ENCODE measurements at places on chromosomes 4 and X. TPM values are rescaled to one million over a fixed set of nuclear protein-coding genes. Genes with fewer than 3 reads are reported as not detected.

DNA sequence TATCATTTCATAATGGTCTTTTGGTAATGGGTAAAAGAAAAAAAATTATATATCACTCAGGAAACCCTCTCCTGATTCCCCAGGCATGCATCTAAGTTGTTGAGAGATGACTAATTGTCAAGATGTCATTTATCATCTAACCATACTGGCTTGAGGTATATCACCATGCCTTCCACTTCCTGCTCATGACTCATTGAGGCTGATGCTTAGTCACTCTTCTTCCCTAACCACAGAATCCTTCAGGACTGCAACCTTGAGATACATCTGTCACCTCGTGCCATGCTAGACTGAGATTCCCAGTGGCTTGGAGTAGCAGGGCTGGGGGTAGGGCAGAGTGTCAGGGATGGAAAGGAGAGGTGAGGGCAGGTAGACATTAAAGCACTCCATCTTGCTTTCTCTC lies 782.5 kb upstream of the INTU start:
- no peaks in the 10 kb centered on the region for H3K36me3 ChIP-seq
- DNase-seq: no peak
- no peak overlapping the region for H3K27ac ChIP-seq
- H3K4me1 ChIP-seq: no peaks in the 10 kb centered on the region
- H3K27me3 ChIP-seq: no peaks in the 10 kb centered on the region

- H3K27me3 ChIP-seq: no peaks in the 10 kb centered on the region
- no peaks in the 10 kb centered on the region for H3K4me1 ChIP-seq
- H3K4me3 ChIP-seq: no peak overlapping the region
- no peaks in the 10 kb centered on the region for H3K36me3 ChIP-seq
Measured at GRCh38 chr4:65737672-65738071, 67.4 kb upstream of the EPHA5 start.

GRCh38 chr4:168614281-168615057 lies 117.6 kb downstream of the PALLD start:
- no peaks in the 10 kb centered on the region for H3K27me3 ChIP-seq
- no peaks in the 10 kb centered on the region for H3K36me3 ChIP-seq
- no peaks in the 10 kb centered on the region for H3K4me1 ChIP-seq
- DNase-seq: no peak
- H3K4me3 ChIP-seq: no peak overlapping the region

DNA sequence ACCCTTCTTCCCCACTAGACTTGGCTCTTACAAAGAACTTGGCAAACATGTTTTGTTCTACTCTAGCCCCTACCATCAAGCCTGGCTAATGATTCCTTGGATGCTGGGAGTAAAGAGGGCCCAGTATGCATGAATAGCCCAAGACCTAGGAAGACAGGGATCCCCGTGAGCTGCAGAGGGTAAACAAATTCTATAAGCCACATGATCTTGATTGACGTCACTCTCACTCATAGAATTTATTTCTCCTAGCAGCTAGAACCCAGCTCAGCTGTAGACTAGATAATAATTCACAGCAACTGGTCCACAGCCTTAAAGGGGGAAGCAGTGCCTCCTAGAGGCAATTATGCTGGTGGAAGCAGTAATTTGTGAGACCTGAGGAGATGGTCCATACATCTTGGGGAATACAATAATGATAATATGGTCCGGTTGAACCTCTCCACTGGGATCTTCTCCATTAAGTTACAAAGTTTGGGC lies 16.1 kb upstream of the USO1 start:
- H3K4me3 ChIP-seq: no peak overlapping the region
- no peaks in the 10 kb centered on the region for H3K36me3 ChIP-seq
- no peak overlapping the region for H3K27ac ChIP-seq
- no peaks in the 10 kb centered on the region for H3K27me3 ChIP-seq
- no peaks in the 10 kb centered on the region for H3K4me1 ChIP-seq

- H3K27ac ChIP-seq: no peak overlapping the region
- DNase-seq: no peak
- H3K27me3 ChIP-seq: peaks cover 7% of the 10 kb centered on the region
- no peak overlapping the region for H3K4me3 ChIP-seq
- no peaks in the 10 kb centered on the region for H3K4me1 ChIP-seq
Measured at GRCh38 chrX:51852096-51852495, 41.3 kb upstream of the MAGED1 start.

- no peak overlapping the region for H3K4me3 ChIP-seq
- DNase-seq: no peak
- no peak overlapping the region for H3K27ac ChIP-seq
- no peaks in the 10 kb centered on the region for H3K27me3 ChIP-seq
Measured at GRCh38 chr4:139774759-139775487, 109.3 kb downstream of the MGST2 start.

DNA sequence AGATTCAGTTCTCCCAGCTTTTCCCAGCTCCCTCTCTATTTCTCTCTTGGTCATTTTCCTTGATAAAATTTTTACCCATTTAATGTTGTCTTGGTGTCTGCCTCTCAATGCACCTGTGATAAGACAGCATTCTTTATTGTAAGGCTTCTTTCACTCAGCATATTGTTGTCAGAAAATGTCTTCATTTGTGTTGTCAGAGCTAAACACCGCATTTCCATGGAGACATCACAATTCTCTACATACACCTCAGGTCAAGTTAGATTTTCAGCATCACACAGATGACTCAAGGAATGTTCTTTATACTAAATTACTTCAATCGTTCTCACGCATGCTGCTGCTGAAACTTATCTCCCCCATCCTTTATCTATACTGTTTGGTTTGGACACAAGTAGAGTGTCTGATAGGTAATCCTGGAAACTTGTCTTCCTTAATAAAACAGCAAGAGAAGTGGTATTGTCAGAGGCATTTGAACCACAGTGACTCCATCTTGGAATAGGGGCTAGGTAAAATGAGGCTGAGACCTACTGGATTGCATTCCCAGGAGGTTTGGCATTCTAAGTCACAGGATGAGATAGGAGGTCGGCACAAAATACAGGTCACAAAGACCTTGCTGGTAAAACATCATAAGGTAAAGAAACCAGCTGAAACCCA lies 41.3 kb upstream of the EFHC2 start:
- no peaks in the 10 kb centered on the region for H3K36me3 ChIP-seq
- H3K4me3 ChIP-seq: no peak overlapping the region
- H3K27me3 ChIP-seq: peaks cover 9% of the 10 kb centered on the region

DNA sequence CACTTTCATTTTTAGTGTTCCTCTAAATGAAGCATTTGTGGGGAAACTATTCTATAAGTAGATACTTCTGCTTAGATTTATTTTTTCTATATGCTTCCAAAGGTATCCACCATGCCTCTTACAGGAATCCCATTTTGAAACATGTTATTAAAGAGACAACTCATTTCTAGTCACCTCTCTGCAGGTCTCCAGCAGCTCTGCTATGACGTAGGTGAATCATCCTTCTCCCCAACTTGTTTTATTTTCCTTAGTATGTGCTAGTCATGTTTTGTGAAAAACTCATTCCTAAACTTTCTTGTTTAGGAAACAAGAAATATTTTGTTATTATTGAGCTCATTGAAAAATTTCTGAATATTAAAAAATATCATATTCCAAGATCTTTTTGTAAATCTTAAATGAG lies 12.8 kb downstream of the CXCL8 start:
- H3K27ac ChIP-seq: no peak overlapping the region
- no peak for DNase-seq
- no peaks in the 10 kb centered on the region for H3K4me1 ChIP-seq
- no peak overlapping the region for H3K4me3 ChIP-seq

DNA sequence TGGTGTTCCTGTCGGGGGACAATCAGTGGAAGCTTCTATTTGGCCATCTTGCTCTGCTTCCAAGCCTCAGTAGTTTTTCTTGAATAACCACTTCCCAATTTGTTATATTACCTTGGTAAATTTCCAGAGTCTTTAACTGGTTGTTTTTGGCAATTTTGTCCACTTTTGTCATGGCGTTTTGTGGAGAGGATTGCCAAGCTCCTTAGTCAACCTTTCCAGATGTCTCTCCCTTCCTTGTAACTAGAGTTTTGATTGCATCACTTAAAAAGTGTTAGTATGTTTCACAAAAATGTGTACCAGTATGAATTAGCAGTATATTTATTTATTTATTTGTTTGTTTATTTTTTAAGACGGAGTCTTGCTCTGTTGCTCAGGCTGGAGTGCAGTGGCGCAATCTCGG lies 15.8 kb upstream of the UXT start:
- no peak for DNase-seq
- H3K27ac ChIP-seq: no peak overlapping the region
- H3K27me3 ChIP-seq: no peaks in the 10 kb centered on the region
- H3K36me3 ChIP-seq: no peaks in the 10 kb centered on the region

DNA sequence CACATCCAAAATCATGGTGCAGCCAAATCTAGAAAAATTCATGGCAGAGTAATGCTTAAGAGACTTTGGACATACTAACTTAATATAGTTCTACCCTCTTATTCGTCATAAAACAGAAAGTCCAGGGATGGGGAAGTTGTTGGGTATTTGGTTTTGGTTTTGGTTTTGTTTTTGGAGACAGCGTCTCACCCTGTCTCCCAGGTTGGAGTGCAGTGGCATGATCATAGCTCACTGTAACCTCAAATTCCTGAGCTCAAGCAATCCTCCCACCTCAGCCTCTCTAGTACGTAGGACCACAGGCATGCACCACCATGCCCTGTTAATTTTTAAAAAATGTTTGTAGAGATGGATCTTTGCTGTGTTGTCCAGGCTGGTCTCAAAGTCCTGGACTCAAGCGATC lies 271.8 kb upstream of the TENM3 start:
- no peak overlapping the region for H3K27ac ChIP-seq
- no peaks in the 10 kb centered on the region for H3K4me1 ChIP-seq
- H3K27me3 ChIP-seq: no peaks in the 10 kb centered on the region
- no peak overlapping the region for H3K4me3 ChIP-seq
- no peaks in the 10 kb centered on the region for H3K36me3 ChIP-seq

GRCh38 chrX:119763181-119763580 lies 4.8 kb downstream of the SOWAHD start:
- no peak overlapping the region for H3K4me3 ChIP-seq
- H3K27me3 ChIP-seq: peaks cover 6% of the 10 kb centered on the region
- no peak for DNase-seq
- H3K27ac ChIP-seq: no peak overlapping the region
- H3K36me3 ChIP-seq: no peaks in the 10 kb centered on the region

DNA sequence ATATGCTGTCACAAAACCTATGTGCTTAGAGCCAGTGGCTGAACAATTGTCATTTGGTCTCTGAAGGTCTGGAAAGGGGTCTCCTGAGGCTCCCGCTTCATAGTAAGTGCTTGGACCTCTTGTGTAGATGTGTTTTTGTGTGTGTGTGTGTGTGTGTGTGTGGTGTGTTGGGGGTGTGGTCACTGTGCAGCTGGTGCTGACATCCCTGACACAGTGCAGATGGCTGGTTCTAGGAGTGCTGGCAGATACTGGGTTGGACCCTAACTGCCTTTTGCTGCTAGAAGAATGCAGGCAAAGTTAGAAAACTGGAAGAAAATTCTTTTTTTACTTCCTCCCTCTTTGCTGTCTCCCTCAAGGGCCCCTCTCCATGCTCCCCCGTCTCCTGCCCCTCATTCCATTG lies 1872.6 kb downstream of the ARAP2 start:
- no peaks in the 10 kb centered on the region for H3K27me3 ChIP-seq
- H3K27ac ChIP-seq: no peak overlapping the region
- no peaks in the 10 kb centered on the region for H3K4me1 ChIP-seq
- DNase-seq: no peak

GRCh38 chrX:2898846-2899512 lies 30.2 kb downstream of the ARSD start:
- DNase-seq: no peak
- no peaks in the 10 kb centered on the region for H3K36me3 ChIP-seq
- no peak overlapping the region for H3K4me3 ChIP-seq
- no peaks in the 10 kb centered on the region for H3K4me1 ChIP-seq
- H3K27ac ChIP-seq: no peak overlapping the region
- H3K27me3 ChIP-seq: no peaks in the 10 kb centered on the region

GRCh38 chr4:93320356-93320755 lies 508.2 kb upstream of the ATOH1 start:
- H3K27me3 ChIP-seq: no peaks in the 10 kb centered on the region
- no peaks in the 10 kb centered on the region for H3K4me1 ChIP-seq
- H3K4me3 ChIP-seq: no peak overlapping the region

DNA sequence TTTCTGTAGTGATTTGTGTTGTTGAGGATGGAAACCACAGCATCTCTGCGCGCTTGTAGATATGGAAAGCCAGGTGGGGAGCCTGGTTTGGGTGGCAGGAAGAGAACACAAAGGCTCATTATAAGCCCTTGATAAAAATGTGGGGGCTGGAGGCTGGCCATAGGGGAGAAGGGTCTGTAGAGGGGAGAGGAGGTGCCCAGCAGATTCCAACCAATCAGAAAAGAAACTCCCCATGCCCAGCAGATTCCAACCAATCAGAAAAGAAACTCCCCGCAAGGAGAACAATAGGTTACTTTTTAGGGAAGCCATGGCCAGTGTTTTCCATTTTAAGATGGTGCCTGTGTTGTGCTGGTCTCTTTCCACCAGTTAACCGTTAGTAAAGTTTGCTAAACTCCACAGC lies 9.8 kb upstream of the CENPU start:
- no peaks in the 10 kb centered on the region for H3K27me3 ChIP-seq
- H3K36me3 ChIP-seq: no peaks in the 10 kb centered on the region
- no peak for DNase-seq
- no peak overlapping the region for H3K27ac ChIP-seq

- no peak overlapping the region for H3K27ac ChIP-seq
- no peak overlapping the region for H3K4me3 ChIP-seq
- no peaks in the 10 kb centered on the region for H3K36me3 ChIP-seq
- no peaks in the 10 kb centered on the region for H3K4me1 ChIP-seq
- no peak for DNase-seq
Measured at GRCh38 chrX:136063340-136064079, 78.3 kb downstream of the SLC9A6 start.

GRCh38 chr4:44725726-44726037 lies 674 bp downstream of the GNPDA2 start:
- H3K36me3 ChIP-seq: no peaks in the 10 kb centered on the region
- no peaks in the 10 kb centered on the region for H3K27me3 ChIP-seq

GRCh38 chrX:112008724-112009123 lies 73.9 kb downstream of the TRPC5 start:
- no peaks in the 10 kb centered on the region for H3K36me3 ChIP-seq
- H3K27me3 ChIP-seq: peaks cover 11% of the 10 kb centered on the region
- no peak overlapping the region for H3K4me3 ChIP-seq
- no peak for DNase-seq
- no peak overlapping the region for H3K27ac ChIP-seq
- H3K4me1 ChIP-seq: no peaks in the 10 kb centered on the region

DNA sequence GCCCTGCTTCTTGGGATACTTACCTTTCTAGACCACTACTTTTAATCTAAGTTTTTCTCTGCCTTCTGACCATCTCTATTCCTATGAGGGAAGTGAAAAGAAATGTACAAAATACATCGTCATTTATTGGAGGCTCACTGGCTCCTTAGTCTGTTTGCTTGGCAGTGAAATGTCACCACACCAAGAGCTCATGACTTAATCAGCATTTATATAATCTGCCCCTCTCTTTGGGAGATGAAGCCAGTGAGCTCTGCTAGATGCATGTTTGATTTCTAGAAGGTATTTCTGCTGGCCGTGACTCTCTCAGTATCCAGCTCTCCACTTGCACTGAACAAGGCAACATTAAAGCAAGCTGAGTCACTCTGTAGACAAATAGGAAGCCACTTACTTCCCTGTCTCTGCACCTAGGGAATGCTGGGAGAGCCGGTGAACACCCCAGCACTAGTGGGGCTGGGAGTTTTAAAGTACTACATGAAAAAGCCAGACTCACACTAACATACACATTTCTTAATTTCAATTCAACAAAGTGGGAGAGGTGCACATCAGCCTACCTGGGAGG lies 79.1 kb downstream of the MID1IP1 start:
- H3K4me1 ChIP-seq: no peaks in the 10 kb centered on the region
- H3K4me3 ChIP-seq: no peak overlapping the region
- H3K36me3 ChIP-seq: no peaks in the 10 kb centered on the region
- no peak for DNase-seq
- peaks cover 6% of the 10 kb centered on the region for H3K27me3 ChIP-seq

GPR119 gene
- total RNA-seq: not detected

IL9R gene
- not detected for total RNA-seq

HSD17B10 gene
- total RNA-seq: 106 TPM

All from adrenal gland (tissue), 19 donors.